D721Med (cell line): ENCODE measurements at places on chromosomes 7 and 10.

DNA sequence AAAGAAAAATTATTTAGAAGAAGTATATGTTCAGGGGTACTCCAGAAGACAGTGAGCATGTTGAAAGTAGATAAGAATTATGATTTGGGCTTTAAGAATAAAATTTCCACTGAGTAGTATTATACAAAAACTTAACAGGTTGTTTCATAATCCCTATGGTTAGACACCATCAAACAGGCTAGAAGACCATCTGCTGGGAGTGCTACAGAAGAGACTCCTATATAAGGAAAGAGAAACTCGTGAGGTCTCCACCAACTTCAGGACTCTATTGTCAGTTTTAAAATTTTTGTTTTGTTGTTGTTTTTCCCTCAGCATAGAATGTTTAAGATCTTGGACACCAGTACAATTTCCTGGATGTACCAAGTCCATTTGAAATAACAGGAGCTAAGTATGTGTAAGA is 13.1 kb downstream of the DNAJC1 start:
- DNase-seq, result no peak

DNA sequence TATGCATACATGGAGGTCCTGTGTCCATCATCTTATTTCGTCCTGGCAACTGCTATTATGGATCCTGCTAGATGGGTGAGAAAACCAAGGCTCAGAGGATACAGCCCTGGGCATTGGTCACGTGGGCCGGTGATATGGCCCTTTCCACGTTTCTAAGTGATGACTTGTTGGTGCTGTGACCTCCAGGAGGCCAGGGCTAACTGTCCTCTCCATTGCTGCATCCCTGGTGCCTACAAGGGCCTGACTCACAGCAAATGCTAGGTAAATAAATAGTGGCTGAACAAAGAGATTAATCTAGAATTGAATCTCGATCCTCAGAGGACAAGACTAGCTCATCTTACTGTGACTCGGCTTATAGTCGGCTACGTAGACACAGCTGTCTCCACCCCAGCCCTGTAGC is 78.6 kb downstream of the FAM53B start:
- DNase-seq, result no peak

DNA sequence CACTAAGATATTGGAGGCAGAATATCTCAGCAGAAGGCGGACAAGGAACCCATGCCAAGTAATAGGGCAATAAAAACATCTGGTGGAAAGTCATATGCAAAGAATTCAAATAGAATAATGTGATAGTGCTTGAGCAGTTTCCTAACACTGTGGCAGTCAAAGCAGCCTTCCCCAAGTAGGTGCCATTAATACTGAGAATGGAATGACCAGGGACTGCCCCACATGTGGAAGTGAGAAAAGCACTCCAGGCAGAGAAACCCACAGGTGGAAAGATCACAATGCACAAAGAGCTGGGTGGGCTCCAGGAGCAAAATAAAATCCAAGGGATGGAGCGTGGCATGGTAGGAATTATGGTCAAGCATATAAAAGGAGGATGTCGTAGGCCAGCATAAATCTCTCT is 64.4 kb upstream of the NME8 start:
- DNase-seq, result no peak

DNA sequence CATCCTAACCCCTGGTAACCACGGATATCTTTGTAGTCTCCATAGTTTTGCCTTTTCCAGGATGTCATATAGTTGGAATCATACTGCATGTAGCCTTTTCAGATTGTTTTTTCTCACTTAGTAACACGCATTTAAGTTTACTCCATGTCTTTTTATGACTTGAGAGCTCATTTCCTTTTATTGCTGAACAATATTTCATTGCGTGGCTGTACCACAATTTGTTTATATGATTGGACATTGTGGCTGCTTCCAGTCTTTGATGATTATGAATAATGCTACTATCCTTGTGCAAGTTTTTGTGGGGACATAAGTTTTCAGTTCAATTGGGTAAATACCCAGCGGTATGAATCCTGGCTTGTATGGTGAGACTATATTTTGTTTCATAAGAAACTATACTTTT is 60.8 kb downstream of the AOAH start:
- DNase-seq, result no peak

GRCh38 chr7:71976645-71977044 is 435.5 kb downstream of the CALN1 start:
- DNase-seq, result no peak

DNA sequence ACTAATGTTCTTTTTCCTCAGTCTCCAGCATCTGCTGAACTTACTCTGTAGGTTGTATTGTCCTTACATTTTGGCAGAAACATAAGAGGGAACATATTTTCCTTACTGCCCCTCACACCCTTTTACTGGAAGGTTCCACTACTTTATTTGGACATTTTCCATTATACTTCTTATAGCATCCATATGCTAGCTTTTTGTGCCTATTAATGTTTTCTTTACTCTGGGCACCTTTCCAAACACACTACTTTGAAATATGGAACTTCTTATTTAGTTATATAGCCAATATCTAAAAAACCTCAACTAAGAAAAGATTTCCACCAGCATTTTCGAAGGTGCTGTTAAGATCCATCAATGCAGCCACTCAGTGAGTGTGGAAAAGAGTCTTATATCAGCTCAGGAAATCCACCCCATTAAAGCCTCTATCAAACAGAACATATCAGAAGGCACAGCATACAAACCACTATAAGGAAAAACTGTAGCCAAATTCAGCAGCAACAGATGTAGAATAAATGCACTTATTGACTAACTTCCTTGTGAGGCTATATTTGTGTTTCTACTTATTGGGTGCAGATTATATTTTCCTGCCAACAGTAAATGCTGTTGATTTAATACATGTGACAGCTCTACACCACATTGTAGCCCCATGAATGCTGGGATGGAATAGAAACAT is 272.5 kb upstream of the SEMA3E start:
- DNase-seq, result no peak

GRCh38 chr7:129095258-129095657 is 40.3 kb upstream of the TNPO3 start:
- DNase-seq, result no peak

GRCh38 chr10:49243139-49243538 is 54.9 kb upstream of the TMEM273 start:
- DNase-seq, result no peak
